Caki2 (cell line): ENCODE measurements at places on chromosomes 3 and 15. TPM values are rescaled to one million over a fixed set of nuclear protein-coding genes. Genes with fewer than 3 reads are reported as not detected.

DNA sequence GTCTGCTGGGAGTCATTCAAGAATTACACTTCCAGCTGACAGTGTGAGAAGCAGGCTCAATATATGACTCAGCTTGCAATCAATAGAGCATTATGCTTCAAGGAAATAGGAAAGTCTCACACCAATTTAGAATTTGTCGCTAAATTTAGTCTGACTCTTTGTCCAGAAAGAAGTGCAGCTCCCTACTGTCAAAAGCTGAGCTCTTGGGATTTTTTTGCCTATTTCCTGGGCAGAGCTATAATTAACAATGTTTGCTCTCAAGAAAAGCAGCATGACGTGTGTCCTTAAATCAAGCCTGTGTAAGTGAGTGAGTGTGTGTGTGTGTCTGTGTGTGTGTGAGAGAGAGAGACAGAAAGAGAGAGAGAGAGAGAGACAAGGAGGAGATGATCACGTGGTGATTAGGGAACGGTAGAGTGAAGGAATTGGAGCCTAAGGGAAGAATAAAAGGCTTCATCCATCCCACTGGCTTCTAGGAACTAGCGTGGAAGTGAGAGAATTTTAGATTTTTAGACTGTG, 16.4 kb upstream of the SLC35G2 start:
- peak; percentile 73 for DNase-seq

GRCh38 chr15:52278135-52278534, 17.5 kb downstream of the MYO5C start:
- DNase-seq = no peak

The GPR27 gene
- total RNA-seq = 9.0 and 12.1 TPM in 2 replicates

DNA sequence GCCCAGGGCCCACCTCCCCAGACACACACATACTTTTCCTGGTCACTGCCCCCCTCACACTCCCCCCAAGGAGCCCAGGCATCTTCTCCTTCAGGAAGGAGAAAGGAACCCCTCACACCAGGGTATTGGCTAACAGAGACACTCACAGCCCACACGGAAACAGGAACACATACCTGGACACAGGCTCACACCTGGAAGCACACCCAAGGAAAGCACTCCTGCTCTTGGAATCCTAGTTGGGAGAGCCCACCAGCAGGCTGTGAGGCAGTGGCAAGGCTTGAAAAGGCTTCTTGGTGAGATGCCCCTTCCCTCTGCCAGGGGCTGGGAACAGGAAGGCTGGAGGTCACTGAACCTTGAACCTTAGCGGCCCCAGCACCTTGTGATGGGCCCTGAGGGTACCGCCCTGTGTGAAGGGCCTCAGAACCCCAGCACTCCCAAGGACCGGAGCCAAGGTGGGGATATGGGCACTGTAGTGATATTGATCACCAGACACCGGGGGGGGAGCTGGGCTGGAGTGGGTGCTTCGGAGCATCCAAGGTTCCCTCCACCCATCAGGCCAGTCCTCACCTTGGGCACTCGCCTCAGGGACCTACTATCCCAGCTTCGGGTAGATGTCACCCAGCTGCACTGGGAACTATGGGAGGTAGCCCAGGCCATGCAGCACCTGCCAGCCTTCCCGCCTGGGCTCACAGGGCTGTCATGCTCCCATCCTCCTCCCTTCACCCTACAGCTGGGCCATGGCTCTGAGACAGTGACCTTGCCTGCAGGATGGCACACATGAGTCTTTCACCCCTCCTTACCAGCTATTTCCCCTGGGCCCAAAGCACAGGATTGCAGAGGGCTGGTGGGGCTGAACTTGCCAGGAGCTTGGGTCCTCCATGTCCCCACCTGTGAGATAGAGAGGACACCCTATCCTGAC, 16.4 kb downstream of the MYL3 start:
- DNase-seq = no peak

DNA sequence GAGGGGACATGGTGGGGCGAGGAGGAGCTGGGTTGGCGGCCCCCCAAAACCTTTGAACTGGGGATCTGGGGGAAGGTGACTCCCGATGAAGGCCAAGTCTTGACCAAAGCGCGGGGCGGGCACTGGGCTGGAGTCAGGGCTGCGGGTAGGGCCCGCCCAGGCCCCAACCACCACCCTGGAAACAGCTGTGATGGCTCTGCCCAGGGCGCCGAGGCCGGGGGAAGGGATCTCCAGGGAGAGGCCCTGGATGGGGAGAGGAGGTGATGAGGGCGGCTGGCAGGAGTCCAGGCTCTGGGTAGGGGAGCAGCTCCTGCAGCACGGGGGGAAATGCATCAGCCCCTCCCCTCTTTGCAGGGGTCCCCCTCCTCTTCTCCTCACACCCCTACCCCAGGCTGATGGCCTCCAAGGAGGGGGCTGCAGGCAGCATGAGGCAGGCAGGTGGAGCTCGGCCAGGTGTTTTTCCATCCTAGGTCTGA, 5.9 kb upstream of the C15orf39 start:
- DNase-seq = no peak

GRCh38 chr3:45109771-45110508, 36.2 kb downstream of the CDCP1 start:
- no peak for DNase-seq

The UCN2 gene
- 0.52 and 1.2 TPM in 2 replicates for total RNA-seq

The WDR72 gene
- total RNA-seq = 5.0 and 6.1 TPM in 2 replicates

DNA sequence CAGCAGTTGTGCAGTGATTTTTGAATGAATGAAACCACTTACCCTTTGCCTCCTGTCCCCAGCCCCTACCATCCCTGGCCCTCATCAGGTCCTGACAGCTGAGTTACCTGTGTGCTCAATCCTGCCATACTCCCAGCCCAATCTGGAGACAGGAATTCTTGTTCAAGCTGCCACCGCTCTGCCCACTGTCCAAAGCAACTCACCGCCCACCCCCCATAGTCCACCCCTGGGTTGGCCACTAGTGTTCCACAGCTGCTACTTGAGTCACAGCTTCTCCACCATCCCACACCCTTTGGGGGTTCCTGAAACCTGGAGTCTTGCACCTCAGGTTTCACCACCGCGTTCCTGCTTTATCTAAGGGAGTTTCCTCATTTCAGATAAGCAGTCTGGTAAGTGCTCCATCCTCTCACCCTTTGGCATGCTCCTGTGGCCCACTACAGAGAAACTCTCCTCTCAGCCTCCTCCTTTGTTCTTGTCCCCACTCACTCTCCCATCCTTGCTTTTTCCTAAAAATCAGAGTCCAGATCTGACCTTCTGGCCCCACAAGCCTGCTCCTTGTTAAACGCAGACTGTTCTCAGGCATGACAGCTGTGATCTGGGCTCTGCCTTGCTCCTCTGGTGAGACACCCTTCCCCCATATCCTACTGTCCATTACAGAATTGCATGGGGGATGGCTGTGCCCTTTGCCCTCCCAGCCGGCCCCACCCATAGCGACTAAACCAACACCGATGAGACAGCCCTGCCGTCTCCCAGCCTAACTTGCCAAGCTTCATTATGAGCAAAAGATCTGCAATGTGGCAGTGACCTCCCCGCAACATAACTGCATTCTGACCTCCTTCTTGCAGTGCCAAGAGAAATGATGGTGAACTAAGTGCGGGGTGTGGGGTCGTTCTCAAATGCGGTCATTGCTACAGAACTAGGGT, 50.0 kb downstream of the CYP19A1 start:
- no peak for DNase-seq

The SERPINI1 gene
- 0.51 and 2.5 TPM in 2 replicates for total RNA-seq

GRCh38 chr3:177513815-177514610, 316.7 kb upstream of the TBL1XR1 start:
- no peak for DNase-seq

DNA sequence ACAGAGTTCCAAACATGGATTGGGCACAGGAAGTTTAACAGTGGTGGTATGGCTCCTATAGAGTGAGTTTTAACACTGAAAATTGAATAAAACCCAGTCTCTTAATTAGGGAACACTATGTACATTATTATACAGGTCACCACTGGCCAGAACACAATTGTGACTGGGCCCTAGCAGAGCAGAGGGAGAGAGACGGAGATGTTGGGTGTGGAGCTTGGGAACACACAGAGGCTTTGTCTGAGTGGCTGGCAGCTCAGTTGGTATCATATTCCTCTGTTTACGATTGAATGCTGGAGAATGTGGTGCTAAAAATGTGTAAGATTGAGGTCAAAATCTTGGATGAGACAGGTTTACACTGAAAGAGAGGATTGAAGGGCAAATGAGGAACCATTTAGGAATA, 6.8 kb upstream of the MOBP start:
- no peak for DNase-seq

DNA sequence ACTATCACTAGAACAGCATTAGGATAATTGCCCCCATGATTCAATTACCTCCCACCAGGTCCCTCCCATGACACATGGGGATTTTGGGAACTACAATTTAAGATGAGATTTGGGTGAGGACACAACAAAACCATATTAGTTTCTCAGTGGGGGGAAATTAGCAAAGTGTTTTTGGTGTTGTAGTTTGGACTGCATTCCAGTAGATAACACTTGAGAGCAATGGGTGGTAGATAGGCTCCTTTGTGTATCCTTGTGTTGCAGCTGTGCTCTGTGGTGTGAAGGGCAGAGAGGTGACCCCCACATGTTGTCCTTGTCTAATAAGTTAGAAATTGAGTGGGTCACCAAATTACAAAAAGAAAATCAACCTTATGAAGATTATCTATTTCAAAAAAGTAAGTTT, 223.8 kb downstream of the SATB1 start:
- DNase-seq = no peak

- no peak for DNase-seq
Measured at GRCh38 chr15:91921843-91922198, 68.3 kb downstream of the SLCO3A1 start.

The LDHAL6B gene
- total RNA-seq = not detected in 2 replicates

DNA sequence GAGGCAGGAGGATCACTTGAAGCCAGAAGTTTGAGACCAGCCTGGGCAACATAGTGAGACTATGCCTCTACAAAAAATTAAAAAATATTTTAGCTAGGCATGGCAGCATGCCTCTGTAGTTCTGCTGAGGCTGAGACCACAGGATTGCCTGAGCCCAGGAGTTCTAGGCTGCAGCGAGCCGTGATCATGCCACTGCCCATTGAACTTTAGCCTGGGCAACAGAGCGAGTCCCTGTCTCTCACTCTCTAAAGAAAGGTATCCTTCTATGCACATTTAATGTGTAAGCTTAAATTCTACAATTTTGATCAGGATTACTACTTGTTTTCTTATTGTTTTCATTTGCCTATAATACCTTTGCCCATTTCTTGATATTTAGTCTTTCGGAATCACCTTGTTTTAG, 26.8 kb downstream of the GALK2 start:
- DNase-seq = no peak

The DPPA4 gene
- total RNA-seq = not detected in 2 replicates

GRCh38 chr15:84929795-84930603, 45.5 kb downstream of the SLC28A1 start:
- peak; percentile 97 for DNase-seq

The ACKR2 gene
- total RNA-seq = 0.74 TPM in 1 of 2 replicates, not detected in the other

GRCh38 chr15:80722811-80723210, 27.7 kb downstream of the ABHD17C start:
- DNase-seq = no peak

The SERPINI2 gene
- 1.8 TPM in 1 of 2 replicates, not detected in the other for total RNA-seq

GRCh38 chr15:31389576-31389975, 62.9 kb downstream of the KLF13 start:
- no peak for DNase-seq

The PAQR5 gene
- total RNA-seq = 48.3 and 50.0 TPM in 2 replicates

GRCh38 chr3:160948273-160948672, 156.9 kb downstream of the B3GALNT1 start:
- DNase-seq = peak; percentile 59

The INSYN1 gene
- total RNA-seq = not detected in 2 replicates

GRCh38 chr15:59941612-59942011, 62.5 kb upstream of the FOXB1 start:
- DNase-seq = no peak

DNA sequence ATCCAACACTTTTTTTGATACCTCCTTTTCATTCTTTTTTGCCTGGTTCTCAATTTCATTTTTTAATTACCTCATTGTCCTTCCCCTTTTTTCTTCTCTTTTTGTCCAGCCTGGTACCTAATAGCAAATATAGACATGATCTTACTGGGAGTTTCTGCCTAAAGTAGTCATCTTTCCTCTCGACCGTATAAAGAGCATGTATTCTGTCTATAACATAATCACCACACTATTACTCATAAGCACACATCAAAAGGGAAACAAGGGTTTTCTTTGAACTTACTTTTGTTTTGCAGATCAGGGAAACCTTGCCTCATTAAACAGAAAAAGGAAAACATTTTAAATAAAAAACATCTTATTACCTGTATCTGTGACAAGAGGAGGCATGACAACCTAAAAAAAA, 33.0 kb downstream of the FAM98B start:
- no peak for DNase-seq

DNA sequence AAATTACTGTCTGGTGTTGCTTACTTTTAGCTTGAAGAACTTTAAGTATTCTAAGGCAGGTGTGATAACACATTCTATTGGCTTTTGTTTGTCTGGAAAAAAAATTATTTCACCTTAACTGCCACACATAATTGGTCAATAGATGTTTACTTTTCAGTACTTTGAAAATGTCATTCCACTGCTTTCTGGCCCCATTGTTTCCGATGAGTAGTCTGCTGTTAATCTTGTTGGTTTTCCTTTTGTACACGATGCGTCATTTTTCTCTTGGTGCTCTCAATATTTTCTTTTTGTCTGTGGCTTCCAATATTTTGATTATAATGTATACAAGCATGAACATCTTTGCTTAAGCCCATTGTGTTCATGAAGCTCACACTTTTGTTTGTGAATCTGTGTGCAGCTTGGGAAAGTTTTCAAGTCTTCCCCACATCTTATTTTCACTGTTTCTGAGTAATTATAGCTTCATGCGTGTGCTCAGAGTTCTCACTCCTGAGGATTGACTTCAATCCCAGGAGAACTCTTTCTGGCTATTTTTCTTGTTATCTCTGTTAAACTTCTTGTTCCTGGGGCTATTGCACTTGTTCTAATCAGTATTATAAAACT, 664.7 kb downstream of the IGSF11 start:
- no peak for DNase-seq

DNA sequence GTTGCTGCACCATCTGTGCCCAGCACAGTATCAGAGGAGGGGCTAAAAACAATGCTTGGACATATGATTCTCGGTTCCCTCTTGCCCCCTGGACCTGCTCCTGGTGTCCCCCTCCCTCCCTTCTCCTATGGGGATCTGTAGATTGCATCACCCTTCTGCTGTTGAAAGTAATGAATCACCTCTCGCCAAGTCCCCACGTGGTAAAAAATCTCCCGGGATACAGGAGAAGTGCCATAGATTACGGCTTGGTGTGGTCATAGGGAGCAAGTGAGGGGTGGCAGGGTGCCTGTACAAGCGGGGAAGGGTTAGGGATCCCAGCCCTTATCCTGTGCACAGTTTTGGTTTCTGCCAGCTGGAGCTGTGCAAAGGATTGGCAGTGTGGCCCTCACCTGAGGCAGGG, 37.7 kb downstream of the AMOTL2 start:
- DNase-seq = no peak

The ELL3 gene
- total RNA-seq = 8.1 and 11.6 TPM in 2 replicates

GRCh38 chr3:194014756-194015155, 121.2 kb upstream of the HES1 start:
- no peak for DNase-seq

The IL17RD gene
- total RNA-seq = 0.81 and 2.6 TPM in 2 replicates

The TGM5 gene
- total RNA-seq = not detected in 2 replicates

GRCh38 chr3:64441861-64442260, 216.6 kb upstream of the PRICKLE2 start:
- no peak for DNase-seq
